ENCODE measurements at places on chromosomes 2 and 18. TPM values are rescaled to one million over a fixed set of nuclear protein-coding genes. Genes with fewer than 3 reads are reported as not detected.

LINC00305 gene
- total RNA-seq = not detected

DNA sequence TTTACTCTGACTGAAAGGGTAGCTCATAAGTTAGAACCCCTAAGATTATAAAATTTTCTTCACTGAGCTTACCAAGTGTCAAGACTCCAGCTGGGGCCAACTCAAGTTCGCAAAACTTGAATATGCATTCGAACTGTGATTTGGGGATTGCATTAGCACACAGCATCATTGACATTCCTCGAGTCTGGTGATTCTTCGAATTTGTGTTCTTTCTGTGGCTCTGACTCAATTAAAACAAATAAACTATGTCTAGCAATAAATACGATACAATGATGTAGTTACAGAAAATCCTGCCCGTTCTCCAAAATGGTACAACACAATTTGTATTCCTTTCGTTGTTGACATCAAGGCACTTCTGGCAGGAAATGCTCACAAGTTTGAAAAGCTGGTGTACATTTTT, 11.1 kb downstream of the CCL20 start:
- DNase-seq = no peak

- no peak for DNase-seq
Observed at GRCh38 chr2:42847596-42848151, 55.3 kb upstream of the HAAO start.

DNA sequence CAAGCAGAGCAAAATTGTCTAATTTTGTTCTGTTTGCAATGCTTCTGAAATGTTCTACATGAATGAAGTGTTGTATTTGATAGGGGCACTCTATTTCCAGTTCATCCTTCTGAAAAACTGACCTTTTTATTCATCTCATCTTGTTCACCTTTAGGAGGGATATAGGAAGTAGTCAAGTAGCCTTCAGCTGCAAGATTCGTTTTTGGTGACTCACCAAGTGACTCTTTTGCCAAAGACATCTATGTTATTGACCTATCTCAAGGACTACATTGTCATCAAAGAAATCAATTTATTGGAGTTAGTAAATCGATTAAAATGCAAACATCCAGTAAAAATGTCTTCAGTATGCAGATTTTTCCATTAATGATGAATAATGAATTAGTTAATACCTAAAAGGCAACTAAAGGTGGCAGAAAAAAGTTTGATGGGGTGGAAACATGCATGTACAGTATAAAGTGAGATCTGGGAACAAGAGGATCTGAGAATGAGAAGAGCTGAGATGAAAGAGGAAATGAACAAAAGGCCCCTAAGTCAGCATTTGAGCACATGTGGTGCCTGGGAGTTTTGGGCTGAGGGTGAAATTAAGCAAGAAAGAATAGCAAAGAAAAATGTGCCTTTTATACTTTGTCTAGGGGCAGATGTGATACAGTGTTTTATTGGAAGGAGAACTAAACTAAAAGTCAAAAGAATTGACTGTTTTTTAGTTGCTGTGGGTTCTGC, 255.1 kb upstream of the LINC00305 start:
- DNase-seq = no peak

DNA sequence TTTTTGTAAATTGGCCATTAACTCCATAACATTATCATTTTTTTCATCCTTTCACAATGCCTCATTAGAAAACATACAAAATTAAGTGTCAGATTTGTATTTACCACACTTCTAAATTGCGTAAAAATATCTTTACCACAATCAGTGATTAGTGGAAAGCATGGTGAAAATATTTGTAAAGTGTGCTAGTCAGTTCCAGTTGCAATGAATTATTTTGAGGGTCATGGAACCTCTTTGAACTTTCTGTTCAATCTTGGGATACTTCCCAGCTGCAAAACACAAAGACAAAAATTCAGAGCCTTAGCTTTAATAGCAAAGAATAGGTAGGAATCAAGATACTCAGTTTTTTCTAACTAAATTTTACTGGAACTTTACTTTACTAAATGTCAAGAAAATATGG, 4.0 kb upstream of the COL3A1 start:
- DNase-seq = no peak
